ENCODE measurements at places on chromosomes 6 and 20.

DNA sequence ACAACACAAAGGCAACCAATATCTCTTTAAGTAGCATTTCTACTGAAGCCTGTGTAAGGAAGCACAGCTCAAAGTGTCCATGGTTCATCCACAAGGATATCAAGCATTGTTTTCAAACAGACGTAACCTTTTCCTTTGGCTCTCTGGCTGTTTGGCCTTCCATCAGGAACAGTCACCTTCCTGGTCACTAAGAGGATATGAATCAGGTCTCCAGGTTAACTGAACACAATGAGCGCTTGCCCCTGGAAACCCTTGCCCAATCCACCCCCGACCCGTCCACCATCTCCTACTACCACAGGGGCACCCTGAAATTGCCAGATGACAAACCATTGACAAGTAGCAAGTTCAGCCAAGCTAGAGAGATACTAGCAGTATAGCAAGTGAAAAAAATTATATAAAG is 114.4 kb upstream of the COL21A1 start:
- no peak for DNase-seq

GRCh38 chr20:51198876-51199523 is 176.1 kb upstream of the KCNG1 start:
- DNase-seq, result no peak

GRCh38 chr6:166553563-166554271 is 32.8 kb downstream of the RAMACL start:
- DNase-seq, result no peak

DNA sequence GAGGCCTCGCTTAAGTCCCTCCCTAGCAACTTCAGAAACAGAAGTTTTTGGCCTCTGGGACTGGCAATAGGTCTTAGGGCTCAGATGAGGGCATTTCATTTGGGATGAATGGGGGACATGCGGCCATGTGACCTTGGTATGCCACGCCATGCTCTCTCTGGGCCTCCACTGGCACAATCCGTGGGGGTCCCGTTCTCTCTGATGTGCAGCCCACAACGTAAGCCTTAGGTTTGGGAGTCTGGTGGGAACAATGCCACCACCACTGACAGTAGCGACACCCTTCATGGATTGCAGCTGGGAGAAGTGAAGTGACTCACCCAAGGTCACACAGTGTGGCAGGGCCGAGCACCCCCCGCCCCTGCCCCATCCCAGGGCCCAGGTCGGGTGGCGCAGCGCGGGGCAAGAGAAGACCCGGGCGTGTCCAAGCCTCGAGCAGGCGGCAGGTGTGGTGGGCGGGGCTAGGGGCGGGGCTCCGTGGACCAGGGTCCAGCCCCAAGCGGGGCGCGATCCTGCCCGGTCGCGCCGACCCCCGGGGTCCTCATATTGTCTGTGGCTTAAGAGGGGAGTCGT is 864 bp upstream of the CEBPB start:
- DNase-seq, result peak; percentile 47

- no peak for DNase-seq
Observed at GRCh38 chr6:155090166-155090565, 95.1 kb downstream of the TIAM2 start.

- no peak for DNase-seq
Observed at GRCh38 chr20:60008130-60008808, 50.0 kb downstream of the CDH26 start.

DNA sequence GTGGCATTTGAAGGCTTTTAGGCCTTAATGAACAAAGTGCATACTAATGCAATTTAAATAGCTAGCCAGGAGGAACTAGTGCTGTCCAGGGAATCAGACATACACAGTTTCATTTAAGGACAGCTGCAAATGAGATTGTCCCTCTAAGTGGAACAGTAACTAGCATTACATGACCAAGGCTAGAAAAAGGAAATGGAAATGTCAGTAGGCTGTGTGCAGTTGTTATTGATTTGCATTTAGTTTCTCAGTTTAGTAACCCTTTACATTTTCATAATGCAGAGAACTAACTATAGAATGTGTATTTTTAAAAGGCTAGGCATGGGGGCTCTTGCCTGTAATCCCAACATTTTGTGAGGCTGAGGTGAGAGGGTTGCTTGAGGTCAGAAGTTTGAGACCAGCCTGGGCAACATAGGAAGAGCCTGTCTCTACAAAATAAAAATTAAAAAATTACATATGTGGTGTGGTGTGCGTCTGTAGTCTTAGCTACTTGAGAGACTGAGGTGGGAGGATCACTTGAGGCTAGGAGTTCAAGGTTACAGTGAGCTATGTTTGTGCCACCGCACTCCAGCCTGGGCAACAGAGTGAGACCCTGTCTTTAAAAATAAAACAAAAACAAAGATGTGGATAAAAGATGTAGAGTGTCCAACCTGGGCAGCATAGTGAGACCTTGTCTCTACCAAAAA is 468.0 kb downstream of the UTRN start:
- DNase-seq, result no peak

GRCh38 chr20:10696650-10697049 is 22.9 kb upstream of the JAG1 start:
- DNase-seq, result no peak

DNA sequence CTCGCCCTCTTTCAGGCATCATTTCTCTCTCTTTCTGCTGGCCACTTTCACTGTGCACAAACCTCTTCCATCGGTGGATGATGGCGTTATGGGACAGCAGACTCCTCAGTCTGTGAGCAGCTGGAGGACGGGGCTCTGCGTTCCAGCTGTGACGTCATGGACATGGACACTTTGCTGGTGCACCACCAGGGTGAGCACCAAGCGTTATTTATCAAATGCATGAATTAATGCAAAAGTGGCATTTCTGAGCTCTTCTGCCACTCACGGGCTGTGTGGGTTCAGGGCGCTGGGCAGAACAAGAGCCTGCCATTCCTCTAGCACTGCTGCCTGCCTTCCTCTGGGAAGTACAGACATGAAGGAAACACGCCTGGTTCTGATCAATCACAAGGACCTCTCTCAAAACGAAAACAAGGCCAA is 82.9 kb upstream of the MPC1 start:
- no peak for DNase-seq

- no peak for DNase-seq
Observed at GRCh38 chr20:33267701-33268100, 15.3 kb upstream of the BPIFB1 start.

DNA sequence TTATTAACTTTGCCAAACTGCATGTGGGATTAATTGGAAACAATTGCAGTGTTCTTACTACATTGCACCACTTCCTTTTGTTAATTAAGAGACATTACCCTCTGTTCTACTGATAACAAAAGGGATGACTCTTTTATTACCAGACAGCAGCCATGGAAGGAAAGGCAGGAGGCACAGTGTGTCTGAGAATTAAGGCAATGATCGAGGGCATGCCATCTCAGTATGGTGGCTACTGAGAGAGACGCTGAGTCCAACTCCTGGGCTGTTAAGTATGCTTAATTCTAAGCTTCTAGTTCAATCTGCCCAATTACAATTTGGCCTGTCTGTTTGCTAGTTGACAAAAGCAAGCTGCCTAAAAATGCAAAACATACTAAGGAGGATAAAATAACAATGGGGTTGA is 227.4 kb downstream of the PHACTR1 start:
- no peak for DNase-seq

DNA sequence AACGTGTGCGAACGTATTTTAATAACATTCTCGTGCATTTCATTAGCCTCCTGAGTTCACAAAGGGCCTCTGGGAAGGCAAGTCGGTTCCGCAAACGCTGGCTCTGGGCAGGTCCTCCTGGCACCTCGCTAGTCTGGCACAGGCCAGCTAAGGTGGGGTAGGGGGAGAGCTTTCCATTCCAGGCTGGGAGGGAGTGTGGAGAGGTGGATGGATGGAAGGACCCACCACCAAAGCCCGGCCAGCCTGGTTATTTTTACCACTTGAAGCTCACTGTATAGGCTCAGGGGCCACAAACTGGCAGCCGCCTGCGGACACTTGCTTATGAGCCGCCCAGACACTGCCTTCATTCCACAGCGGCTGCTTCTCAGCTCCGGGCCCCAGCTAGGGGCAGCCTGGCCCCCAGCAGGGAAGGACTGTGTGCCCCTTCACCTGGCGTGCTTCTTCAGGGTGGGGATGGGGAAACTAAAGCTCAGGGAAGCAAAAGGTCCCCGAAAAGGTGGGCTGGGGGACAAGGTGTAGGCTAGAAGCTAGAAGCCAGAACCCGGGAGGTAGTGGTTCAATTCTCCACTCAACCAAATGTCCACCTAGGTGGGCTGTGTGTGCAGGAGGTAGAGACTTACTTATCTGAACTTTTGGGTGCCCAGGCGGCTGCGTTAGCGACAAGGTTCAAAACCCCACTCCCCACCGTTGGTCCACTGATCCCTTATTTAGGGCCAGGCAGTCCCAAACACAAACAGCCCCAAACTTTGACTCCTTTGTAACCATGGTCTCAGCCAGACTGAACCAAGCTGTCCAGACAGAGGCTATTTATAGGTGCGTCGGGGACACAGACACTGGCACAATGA is 1.7 kb downstream of the PMEPA1 start:
- DNase-seq, result no peak

DNA sequence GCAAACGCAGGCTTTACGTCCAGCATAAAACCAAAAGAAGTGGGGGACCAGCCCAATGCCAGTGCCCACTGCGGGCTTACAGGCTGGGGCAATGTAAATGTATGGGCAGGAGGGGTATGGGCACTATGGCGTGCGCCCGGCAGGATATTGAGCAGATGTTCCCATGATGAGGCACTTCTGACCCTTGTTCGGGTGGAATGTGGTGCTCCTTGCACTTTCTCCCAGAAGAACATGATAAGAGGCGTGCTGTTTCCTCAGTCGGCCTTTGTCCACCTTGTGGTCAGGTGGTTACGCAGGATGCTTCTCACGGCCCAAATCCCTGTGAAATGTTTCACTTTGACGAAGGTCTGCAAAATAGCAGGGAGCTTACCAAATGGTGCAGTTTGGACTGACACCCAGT is 4.8 kb upstream of the GPR31 start:
- no peak for DNase-seq

DNA sequence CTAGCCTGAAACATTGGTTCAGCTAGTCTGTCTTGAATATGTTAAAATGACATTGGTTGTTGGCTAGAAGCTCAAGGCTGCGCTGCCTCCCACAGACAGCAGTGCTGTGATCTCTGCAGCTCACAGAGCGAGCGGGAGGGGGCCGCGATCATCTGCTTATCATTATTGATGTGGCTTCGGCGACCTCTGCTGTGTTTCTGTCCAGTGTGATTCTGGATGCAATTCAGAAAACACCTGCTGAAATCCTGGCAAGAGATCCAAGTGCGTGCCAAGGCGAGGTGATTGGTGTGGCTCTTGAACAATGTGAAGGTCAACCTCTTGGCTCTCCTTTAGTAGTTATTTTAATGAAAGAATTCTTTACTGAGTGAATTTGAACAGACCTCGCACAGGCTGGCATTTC is 142.3 kb upstream of the SASH1 start:
- DNase-seq, result no peak

DNA sequence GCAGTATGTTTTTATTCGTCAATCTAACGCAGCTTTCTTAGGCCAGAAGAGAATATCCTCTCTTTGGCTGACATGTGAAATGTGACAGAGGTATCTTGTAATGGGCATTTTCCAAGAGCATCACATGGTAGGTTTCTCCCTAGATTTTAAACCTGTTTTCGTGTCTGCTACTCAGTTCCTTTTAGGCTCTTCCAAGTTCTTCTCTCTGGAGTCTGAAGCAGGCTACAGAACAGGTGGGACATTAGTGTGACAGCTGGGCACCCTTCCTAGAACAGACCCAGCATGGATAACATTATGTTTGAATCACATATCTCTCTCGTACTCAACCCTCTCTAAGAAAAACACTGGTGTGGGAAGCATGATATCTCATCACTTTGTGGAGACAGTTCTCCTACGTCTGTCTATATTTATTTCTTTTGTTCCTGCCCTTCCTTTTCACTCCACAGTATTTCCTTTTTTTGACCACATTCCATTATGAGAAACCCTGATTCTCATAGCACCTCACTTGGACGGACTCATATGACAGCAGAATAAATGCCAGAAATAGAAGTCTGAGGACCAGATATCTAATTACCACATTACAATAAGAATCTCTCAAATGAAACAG is 263.4 kb downstream of the NKAIN2 start:
- no peak for DNase-seq

DNA sequence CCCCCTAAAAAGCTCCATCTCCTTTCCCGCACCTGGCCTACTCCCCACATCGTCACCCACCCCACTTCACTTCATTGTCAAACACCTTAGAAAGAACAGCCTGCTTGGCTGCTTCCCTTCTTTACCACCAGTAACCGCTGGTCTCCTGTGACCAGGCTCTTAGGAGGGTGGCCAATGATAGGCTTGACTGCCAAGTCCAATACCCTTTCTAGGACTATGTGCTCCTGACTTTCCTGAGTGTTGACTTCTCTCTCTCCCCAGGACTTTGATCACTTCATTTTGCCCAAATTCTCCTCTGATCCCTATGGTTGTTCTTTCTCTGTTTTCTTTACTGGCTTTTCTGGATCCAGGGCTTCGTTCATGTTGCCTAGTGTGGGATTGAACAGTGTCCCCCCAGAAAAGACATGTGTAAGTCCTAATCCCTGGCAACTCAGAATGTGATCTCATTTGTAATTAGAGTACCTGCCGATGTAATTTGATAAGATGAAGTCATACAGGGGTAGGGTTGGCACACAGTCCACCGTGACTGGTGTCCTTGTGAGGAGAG is 254.0 kb downstream of the GMDS start:
- no peak for DNase-seq

GRCh38 chr6:133245007-133245406 is 3.9 kb downstream of the EYA4 start:
- no peak for DNase-seq

GRCh38 chr20:48844996-48845395 is 17.2 kb upstream of the PREX1 start:
- no peak for DNase-seq

DNA sequence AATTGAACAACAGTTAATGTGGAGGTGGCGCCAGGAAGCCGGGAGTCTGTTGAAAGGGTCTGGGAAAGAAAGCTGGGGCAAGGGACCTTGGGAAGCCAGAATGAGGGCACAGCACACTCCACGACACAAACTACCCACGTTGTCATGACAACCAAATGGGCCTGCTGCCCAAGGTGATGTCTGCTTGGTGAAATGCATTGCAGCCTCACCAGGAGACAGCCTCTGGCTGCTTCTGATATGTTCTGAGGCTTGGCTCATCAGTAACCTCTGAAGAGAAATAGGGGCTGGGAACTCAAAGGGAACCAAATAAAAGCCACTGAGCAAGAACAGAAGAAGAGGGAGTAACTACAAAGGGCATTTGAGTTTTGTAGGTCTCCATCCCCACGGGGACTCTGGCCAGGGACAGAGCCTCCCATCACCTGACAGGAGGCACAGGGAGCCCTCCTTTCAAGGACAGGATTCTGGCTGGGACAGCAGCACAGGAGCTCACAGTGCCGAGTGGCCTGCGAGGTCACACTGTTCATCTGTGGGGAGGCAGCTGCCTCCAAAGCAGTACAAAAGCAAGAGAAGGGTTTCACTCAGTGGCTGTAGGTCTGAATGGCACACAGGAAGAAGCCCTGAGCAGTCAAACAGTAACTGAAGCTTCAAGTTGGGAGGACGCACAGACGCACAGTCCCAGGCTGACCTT is 44.6 kb upstream of the KCNK16 start:
- DNase-seq, result no peak

- DNase-seq, result no peak
Observed at GRCh38 chr20:52432740-52433139, 241.2 kb upstream of the ZFP64 start.

GRCh38 chr20:53598140-53599043 is 4.8 kb upstream of the ZNF217 start:
- no peak for DNase-seq
